Lung microvascular endothelial cell (primary cell): ENCODE measurements at places on chromosomes 5 and 9. TPM values are rescaled to one million over a fixed set of nuclear protein-coding genes. Genes with fewer than 3 reads are reported as not detected.
A peak's percentile ranks its signal among the peaks of the same experiment; 100 is the strongest.

GRCh38 chr5:97297063-97297703 is 114.1 kb upstream of the RIOK2 start:
- peak; percentile 66 for DNase-seq

- no peak for DNase-seq
These were observed 804 bp downstream of the ARSI start for GRCh38 chr5:150301901-150302300.

DNA sequence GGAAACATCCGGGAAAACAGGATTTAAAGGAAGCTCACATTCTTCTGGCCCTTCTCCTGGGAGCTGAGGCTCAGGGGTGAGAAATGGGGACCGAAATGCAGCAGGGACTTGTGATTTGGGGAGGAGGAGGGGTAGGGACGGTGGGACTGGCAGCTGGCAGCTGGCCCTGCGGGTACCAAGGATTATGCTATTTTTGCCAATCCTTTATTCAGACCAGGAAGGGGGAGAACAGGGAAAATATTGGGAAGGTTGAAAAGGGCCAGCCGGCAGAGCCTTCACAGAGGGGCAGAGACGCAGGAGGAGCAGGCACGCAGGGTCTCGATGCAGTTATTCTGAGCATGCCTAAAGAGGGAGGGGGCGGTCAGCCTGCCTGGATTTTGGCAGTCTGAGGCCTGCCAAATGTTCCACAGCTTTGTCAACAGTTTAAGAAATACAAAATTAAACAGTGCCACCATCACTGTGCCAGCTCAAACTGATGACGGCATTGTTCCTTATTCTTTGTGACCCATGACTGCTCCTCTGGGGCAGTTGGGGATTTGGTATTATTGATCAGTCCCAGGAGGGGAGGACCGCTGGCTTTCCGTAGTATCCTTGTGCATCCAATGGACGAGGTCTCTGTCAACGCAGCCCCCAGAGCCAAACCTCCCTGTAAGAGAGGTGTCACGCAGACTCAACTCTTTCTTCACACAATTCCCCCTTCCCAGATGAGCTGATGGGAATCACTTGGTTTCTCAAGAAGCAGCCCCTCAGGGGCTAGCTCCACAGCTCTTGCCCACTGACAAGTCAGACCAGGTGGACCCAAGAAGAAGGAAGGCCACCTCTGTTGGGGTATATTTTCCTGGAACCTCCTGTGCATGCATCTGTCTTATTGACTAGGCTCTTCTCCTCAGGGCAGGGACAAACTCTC is 553.3 kb downstream of the BNC2 start:
- no peak for DNase-seq

Gene ZNF462
- 4.2 and 4.6 TPM in 2 replicates for total RNA-seq
